ENCODE measurements at places on chromosomes 5 and 9.

GRCh38 chr9:125258832-125259534 is 2.6 kb upstream of the GAPVD1 start:
- DNase-seq = no peak

GRCh38 chr9:70093944-70094343 is 50.3 kb downstream of the MAMDC2 start:
- no peak for DNase-seq

DNA sequence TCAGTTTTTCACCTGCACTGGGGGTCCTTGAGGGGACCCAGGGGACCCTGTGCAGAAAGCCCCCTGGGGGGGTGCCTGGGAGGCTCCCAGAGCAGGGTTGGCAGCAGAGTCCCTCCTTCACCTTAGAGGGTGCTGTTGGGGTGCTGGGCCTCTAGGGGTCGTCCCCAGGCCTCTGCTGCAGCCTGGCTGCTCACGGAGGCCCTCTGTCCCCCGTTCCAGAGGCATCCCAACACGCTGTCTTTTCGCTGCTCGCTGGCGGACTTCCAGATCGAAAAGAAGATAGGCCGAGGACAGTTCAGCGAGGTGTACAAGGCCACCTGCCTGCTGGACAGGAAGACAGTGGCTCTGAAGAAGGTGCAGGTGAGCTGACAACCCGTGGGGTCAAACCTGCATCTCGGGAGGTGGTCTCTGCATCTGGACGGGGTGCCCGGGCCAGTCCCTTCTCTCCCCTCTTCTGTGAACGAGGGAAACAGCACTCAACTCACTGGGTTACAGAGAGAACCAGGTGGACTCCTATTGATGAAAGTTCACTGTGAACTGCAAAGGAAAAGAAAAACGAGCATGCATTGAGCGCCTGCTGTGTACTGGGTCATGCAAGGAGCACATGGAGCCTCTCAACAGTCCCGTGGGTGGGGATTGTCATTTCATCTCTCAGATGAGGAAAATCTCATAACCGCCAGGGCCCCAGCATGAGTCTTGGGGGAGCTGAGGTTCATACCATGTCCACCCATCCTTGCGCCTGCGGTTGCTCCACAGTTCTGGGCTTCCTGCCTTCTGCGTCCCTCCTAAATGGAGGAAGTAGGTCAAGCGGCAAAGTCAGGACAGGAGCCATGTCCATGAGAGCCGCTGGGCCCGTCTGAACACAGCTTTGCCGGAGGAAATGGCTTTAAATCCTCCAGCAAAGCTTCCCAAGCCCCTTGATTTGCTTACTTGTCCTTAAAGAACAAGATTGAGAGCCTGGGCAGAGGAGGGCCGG is 54.8 kb downstream of the NEK6 start:
- DNase-seq = no peak

GRCh38 chr9:6759185-6759977 is 1.6 kb downstream of the KDM4C start:
- no peak for DNase-seq

- no peak for DNase-seq
Measured at GRCh38 chr5:154241021-154241420, 50.5 kb downstream of the GALNT10 start.

- DNase-seq = no peak
Measured at GRCh38 chr9:18920141-18921084, 112.6 kb downstream of the SAXO1 start.

- DNase-seq = no peak
Measured at GRCh38 chr5:115414406-115415142, 118.1 kb upstream of the CCDC112 start.

DNA sequence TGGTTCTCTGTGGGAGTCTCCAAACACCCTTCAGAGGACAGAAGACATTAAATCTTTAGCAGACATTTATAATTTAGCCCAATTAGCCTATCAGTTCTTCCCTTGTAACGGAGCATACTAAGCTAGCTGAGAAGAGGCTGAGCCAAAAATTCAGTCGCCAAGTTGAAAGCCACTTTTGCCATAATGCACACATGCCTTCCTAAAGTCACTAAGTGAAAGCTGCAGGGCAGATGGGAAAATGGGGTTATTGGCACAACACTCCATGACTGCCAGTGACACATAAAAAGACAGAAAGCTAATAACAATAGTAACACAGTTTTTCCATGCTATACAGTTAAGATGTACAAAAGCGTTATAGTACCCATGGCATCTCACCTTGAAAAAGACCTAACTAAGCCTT is 176.2 kb downstream of the DIRAS2 start:
- no peak for DNase-seq

DNA sequence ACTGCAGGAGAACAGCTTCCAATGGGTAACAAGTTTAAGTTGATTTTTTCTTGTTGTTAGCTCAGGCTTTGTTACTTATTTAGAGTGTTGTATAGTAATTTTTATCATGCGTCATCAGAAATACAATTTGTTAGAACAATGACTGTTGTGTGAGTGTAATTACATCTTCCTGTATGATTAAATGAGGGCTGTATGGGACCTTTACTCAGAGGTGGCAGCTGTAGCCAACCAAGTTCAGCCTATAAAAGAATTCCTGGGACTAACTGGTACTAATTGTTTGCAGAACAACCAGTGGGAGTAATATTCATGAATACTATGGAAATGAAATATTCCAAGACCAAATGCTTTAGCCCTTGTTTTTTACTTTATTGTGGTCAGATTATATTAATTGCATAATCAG is 30.8 kb upstream of the TJP2 start:
- DNase-seq = no peak

DNA sequence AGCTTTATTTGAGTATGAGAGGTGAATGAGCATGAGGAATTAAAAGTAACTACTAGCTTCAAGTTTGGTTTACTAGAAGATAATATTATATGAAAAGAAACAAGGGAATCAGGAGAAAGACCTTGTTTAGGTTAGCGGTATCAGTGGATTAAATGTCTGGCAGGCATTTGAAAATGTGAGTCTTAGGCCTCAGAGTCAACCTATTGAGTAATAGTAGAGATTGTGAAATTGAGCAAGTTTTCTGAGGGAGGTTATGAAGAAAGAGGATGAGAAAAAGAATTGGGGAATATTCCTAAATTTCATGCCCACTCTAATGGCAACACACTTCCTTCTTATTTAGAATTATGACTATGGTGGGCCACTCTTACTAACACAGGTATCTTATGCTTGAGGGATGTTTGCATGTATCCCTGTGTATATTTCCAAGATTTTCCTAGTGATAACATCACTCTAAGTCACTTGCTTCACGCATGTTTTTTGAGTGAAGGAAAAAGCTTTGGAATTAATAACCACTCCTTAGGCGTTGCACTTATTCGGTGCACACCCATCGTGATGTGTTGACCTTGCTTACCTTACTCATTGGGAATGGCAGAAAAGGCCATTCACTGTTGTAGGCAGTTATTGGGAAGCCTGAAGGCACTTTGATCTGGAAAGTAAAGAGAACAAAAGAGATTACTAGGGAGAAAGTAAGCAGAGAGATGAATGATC is 8.2 kb upstream of the ELL2 start:
- DNase-seq = no peak

DNA sequence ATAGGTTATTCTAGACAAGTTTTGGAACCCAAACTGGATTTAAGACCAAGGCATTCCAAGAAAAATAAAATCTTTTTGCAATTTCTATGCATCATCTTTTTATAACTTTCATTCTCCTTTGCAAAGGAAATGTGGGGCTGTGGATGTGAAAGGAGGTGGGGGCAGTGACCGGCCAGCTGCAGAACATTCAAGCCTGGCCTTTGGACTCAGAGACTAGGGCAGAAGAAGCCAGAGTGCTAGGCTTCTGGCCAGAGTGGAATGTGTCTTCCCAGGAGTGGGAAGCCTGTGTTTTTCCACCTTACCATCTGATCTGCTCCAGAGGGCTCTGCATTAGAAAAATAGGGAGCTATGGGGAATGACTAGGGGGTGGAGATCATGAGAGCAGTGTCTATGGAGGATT is 148.5 kb downstream of the C9orf152 start:
- DNase-seq = no peak

DNA sequence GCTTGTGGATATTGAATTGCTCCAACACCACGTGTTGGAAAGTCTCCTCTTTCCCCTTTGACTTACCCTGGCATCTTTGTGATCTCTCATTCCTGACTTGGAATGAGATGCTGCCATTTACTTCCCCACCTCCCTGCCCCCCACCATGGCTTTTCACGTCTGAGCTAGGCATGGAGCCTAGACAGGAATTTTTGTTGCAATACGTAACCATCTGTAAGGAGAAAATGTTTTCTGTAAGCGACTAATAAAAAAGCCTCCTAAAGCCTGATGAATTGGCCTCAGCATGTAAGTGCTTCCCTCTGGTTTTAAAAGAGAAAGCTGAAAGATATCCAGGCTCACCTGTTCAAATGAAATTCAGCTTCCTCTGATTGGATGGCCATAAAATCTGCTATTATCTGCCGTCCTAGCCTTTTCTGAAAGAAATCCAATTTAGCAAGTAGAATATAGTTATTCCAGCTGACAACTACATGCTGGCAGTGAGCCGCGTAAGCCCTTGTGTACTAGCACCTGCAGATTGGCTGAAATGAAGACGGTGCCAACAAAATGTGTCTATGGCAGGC is 200.1 kb downstream of the NSG2 start:
- no peak for DNase-seq

DNA sequence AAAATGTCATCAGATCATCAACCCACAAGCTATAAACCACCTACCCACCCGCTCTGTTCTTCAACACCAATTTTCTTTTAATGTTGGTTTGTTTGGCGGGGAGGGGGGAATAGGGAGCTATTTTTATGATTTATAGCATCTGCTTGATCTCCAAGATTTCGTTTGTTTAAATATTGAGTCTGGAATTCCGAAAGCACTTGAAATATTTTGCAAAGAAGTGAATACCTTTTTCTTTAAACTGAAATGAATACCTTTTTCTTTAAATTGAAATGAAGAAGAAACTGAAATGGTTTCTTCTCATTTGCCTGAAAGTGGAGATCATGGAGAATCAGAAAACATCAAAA is 49.0 kb upstream of the TENT2 start:
- no peak for DNase-seq

DNA sequence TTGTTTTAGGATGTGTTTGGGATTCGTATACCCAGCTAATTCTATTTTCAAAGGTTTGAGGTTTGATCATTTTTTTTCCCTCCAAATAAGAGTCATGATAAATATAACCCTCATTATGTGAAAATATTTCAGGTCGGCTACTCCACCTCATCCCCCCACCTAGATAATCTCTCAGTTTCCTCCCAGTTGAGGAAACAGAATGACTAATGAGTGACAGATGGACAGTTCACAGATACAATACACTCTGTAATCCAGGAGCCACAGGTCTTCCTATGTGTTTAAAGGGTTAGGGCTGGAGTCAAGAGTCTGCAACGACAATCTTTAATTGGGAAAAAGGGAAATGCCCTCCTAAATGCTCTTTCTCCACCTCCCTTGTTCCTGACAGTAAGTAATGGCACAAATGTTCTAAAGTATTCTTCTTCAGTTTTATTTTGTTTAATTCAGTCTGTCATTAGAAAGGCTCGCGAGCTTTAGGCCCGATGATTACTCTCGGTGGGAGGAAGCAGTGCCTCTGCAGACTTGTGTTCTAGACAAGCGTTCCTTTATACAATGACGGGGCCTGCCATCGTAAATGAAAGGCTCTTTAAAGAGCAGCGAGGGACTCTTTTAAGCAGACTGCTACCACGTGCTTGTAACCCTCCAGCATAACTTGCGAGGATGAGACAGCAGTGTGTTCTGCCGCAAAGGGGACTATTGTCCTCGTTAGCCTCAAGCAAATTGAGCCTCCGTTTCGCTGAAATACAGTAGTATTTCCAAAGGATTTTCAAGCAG is 69.0 kb downstream of the MEF2C start:
- DNase-seq = no peak

GRCh38 chr5:91365498-91365897 is 17.6 kb downstream of the ARRDC3 start:
- no peak for DNase-seq

GRCh38 chr9:81669041-81669651 is 20.2 kb downstream of the TLE1 start:
- no peak for DNase-seq

DNA sequence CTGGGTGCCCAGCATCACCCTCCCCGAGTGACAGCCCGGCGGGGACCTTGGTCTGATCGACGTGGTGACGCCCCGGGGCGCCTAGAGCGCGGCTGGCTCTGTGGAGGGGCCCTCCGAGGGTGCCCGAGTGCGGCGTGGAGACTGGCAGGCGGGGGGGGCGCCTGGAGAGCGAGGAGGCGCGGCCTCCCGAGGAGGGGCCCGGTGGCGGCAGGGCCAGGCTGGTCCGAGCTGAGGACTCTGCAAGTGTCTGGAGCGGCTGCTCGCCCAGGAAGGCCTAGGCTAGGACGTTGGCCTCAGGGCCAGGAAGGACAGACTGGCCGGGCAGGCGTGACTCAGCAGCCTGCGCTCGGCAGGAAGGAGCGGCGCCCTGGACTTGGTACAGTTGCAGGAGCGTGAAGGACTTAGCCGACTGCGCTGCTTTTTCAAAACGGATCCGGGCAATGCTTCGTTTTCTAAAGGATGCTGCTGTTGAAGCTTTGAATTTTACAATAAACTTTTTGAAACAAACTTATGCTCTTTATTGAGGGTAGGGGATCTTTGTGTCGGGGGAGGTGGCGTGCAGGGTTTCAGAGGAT is 1.3 kb downstream of the GADD45G start:
- no peak for DNase-seq

DNA sequence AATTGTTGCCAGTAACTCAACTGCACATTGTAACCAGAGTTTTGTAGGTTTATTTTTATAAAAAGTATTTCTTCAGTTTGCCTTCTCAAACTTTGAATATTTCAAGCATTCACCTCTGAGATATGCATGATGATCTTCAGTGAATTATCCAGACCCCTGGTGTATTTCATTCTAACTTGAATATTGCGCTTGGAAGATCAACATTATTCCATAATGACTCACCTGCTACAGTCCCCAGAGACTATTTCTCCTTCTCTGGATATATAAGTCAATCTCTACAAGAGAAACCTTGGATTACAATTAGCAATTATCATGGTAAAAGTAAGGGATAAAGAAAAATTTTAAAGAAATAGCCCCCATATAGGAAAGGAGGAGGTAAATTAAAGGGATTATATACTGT is 1041.0 kb downstream of the TLE1 start:
- DNase-seq = no peak

GRCh38 chr5:7851617-7852289 is 820 bp upstream of the CFAP90 start:
- DNase-seq = no peak

Measured in CMK (cell line).